ENCODE measurements at places on chromosomes 3 and 15.

- DNase-seq, result no peak
Measured at GRCh38 chr15:22827125-22827524, 11.3 kb upstream of the NIPA2 start.

- no peak for DNase-seq
Measured at GRCh38 chr3:8579096-8579495, 65.5 kb downstream of the SSUH2 start.

DNA sequence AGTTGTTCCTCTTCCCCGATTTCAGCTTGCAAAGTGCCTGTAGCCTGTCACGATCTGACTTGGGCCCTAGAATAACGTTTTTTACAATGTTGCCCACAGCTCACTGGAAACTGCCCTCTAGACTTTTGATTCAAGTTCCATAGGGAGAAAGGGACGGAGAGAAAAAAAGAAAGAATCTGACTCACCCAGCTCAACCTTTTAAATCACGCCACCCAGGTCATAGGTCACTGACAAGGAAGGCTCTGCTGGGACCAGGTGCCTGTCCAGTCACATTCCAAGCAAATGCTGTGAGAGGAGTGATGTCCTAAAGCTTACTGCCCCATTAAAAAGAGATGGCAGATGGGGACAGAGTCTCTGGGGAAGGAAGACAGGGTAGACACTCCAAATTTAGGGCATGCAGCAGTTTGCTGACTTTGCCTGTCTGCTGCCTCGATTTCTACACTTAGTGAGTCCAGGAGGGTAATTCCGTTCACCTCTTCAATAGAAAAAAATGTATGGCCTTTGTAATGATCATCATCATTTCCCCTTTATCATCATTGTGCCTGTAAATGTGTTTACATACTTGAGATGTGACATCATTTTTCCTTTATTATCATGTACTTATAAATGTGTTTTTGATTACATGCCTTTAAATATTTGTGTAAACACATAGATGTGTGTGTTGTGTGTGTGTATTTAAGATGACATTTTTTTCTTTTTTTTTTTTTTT is 8.4 kb upstream of the MYO1E start:
- DNase-seq, result no peak

- DNase-seq, result no peak
Measured at GRCh38 chr15:37788330-37788729, 146.1 kb upstream of the TMCO5A start.

DNA sequence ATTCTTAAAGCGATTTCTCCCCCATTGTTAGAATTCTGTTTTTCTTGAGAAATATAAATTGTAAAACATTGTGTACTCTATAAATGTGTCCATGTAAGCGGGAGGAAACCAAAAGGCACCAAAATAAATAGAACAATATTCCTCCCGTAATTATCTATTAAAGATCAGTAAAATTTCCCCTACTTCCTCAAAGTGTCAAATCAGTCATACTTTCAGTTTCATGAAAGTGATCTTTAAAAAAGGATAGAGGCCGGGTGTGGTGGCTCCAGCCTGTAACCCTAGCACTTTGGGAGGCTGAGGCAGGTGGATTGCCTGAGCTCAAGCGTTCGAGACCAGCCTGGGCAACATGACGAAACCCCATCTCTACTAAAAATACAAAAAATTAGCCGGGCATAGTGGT is 278.9 kb downstream of the MECOM start:
- DNase-seq, result no peak

DNA sequence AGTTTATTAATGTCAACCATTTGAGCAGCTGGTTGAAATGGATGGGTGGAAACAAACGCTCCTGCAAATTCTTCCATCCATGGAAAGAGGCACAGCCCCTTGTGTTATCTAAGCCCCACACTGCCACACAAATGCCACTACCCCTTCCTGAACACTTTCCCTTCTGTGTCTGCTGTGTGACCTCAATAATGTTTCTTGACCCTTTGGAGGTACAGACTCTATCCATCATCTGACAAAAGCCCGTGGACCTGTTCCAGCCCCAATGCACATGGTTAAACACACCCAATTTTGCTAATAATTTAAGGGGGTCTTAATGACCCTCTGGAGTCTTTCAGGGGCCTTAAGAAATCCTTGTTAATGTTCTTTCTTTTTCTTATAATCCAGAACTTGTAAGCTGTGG is 482.2 kb upstream of the CFAP20DC start:
- DNase-seq, result no peak

DNA sequence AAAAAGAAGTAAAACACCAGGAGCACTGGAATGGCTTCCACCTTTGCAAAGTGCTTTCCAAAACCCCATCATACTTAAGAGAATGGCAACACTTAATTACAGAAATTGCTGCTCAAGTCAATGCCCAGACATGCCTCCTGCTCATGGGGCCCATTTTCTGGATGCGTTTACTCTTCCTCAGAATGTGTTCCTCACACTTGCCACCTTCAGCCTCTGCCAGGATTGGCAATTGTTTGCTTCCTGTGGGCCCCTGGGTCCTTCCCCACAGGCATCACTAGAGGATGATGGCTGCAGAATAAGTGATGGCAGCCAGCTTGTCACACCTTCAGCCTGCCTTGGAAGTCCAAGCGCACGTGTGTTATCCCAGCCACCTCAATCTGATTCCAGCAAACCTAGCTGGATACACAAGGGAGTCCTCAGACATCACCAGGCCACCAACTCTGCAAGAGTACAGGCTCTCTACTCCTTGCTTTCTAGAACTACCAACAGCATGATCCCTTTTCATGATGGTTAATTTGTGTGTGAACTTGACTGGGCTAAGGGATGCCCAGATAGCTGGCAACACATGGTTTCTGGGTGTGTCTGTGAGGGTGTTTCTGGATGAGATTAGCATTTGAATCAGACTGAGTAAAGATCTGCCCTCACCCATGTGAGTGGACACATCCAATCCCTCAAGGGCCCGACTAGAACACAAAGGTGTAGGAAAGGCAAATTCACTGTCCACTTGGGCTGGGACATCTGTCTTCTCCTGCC is 4.9 kb upstream of the NUP210 start:
- no peak for DNase-seq

GRCh38 chr3:121722411-121722810 is 27.1 kb downstream of the GOLGB1 start:
- DNase-seq, result no peak

- DNase-seq, result no peak
Measured at GRCh38 chr3:73813291-73813690, 188.6 kb upstream of the PDZRN3 start.

- no peak for DNase-seq
Measured at GRCh38 chr3:111548092-111548491, 6.1 kb downstream of the CD96 start.
